ENCODE measurements at places on chromosomes 6 and 20.

- DNase-seq: no peak
Observed at GRCh38 chr6:34709386-34709785, 12.8 kb upstream of the ILRUN start.

GRCh38 chr6:117345292-117345610 is 79.9 kb downstream of the VGLL2 start:
- DNase-seq: no peak

DNA sequence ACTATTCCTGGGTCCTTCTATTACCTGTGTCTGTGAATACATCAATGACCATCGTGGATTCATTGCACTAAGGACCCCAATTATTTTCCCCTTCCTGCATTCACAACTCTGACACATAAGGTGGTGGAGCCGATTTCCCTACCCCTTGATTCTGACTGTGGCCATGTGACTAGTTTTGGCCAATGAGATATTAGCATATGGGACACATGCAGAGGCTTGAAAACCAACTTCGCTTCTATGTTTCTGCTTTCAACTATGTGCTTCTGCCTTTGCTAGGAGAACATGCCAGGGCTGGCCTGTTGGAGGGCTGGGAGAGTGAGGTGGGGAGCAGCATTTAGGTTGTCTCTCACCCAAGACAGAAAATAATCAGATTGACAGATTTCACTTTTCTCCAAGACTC is 483.1 kb upstream of the JAG1 start:
- DNase-seq: no peak

DNA sequence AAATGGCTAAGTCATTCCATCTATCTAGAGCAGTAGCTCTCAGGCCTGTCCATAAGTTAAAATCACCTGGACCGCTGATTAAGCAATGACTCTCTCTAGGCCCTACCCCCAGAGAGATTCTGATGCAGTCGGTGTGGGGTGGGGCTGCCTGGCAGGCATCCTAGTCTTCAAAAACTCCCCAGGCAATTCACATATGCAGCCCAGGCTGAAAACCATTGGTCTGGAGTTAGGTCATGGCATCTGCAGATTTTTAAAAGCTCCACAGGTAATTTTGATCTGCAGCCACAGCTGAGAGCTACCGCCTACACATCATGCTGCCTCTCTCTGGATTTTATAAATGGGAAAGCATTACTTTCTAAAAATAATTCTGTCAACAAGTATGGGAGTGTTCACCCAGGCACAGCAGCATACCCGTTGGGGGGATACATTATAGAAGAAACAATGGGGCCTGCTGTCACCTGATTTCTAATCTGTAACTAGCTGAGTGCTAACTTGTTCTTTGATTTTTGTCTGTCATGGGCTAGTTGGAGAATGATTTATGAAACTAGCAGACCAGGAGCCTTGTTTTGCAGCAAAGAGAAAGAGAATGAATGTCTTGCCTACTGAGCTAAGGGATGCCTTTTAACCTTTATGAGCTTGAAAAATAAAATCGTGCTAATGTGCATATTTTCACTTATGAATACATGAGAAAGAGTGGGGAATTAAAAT is 44.1 kb upstream of the ATXN1 start:
- no peak for DNase-seq

DNA sequence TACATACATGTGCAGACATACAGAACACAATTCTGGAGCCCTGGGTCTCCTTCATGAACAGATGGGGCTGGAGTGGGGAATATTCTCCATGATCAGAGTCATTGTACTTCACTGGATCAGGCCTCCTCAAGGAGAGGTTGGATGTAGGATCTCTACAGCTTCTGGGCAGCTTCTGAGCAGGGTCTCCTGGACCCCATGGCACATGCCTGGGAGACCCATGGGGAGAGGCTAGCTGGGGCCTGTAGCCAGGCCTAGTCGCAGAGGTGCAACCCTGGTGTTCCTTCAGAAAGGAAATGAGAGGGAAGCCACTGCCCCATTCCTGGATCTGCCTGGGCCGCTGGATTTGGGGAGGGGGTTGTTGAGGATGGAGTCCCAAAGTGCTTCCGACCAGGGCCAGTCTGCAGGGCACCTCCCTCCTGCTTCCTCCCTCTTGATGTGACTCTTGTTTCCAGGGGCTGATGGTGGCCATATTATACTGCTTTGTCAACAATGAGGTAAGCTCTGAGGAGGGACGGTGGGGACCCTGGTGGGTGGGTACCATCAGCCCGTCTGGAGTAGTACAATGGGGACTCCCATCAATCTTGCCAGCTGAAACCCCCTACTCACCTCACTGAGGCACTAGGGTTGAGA is 31.8 kb downstream of the GLP1R start:
- DNase-seq: no peak

DNA sequence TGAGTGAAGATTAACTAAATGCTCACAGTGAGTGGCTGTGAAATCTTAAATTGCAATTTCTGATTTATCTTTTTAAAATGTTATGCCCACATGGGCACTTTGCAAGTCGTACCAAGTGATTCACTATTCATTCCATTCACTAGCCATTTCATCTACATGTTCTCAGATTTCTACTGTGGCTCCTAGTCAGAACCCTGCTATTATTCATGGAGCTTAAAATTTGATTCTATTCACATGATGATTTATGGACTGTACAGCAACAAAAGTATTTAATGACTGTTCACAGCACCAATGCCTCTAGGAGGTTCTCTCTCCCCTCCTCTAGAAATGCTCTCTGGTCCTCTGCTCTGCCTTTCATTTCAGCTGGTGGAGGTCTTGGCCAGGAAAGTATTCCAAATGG is 133.5 kb upstream of the MAP3K7 start:
- no peak for DNase-seq

DNA sequence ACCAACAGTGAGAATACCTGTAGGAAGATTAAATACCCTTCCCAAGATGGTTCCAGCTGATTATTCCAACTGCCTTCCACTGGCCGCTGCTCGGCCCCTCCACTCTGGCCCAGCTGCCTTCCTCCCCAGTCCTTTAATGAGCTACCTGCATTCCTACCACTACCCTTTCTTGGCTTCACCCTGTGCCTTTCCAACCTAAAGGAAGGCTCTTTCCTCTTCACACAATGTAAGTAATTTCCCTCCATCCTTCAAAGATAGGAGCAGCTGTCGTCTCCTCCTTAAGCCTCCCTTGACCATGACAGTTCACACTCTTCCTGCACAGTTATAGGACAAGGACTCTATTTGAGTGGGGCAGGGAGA is 16.2 kb upstream of the SNX9 start:
- DNase-seq: no peak

DNA sequence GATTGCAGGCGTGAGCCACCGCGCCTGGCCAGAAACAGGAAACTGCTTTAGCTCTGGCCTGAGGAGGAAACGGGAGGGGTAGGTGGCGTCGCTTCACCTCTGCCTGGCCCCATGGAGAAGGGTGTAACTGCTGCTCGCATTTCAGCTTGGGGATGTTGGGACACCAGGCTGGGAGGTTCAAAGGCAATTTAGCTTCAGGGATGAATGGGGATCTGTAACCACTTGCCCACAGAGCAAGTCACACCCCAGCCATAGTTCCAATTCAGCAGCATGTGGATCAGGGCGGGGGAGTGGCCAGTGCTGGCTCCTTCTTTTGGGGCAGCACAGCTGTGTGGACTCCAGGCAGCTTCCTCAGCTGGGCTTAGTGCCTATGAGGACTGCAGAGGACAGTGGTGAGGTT is 34.8 kb upstream of the NUP153 start:
- no peak for DNase-seq

GRCh38 chr20:41230136-41230535 is 87.4 kb downstream of the ZHX3 start:
- no peak for DNase-seq

DNA sequence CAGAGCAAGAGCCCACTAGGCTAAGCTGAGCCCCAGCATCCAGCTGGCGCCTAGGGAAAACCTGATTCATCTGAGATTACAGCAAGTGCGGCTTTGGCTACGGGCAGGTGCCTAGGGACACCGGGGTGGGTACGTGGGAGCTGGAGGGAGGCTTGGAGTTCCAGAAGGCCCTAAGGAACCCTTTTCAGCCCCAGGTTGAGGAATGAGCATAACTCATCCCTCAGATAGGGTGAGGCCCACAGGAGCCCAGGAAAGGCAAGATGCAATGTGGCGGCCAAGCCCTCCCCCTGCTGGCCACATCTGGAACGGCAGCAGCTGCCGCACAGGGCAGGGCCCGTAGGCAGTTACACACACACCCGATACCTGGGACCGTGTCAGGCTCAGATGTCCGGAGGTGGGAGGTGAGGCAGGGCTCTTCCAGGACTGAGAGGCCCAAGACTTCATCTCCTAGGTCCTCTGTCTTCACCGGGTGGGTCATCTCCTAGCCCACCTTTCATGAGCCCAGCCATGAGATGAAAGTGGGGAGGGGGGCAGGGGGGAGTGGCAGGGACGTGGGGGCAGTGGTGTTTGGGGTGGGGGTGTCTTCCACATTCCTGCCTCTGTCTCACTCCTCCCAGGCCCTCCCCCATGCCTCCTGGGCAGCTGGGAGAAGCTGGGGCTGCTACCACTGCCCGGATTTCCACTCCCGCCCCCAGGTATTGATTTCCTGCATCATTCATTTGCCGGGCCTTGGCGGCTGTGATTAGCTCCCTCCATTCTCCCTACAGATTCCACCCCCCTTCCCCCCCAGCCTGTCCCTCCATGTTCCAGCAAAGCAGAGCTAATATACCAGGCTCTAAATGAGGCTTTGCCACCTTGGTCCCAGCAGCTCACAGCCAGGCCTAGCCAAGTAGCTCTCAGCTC is 5.5 kb downstream of the MDGA1 start:
- DNase-seq: peak; percentile 81

- no peak for DNase-seq
Observed at GRCh38 chr6:65289491-65289890, 417.5 kb downstream of the EYS start.

DNA sequence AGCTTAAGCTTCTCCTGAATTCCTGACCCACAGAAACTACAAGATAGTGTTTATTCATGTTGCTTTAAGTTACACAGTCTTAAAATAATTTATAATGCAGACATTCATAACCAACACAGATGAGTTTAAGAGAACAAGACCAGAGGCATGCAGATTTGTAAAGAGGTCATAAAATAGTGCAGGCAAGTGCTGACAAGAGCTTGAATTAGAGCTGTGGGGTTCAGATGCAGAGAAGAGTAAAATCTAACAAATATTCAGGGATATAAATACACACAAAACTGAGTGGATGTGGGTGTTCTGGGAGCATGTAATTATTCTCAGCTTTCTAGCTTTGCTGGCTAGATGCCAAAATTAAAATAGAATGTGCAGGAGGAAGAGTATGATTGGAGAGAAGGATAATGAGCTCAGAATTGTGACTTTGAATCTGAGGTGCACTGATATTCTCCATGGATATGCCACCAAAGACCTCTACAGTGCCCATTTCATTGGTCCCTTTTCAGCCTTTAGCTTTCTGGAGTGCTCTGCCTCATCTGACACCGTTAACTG is 291.9 kb upstream of the SGK1 start:
- no peak for DNase-seq

- no peak for DNase-seq
Observed at GRCh38 chr6:20198775-20199174, 13.5 kb downstream of the MBOAT1 start.

GRCh38 chr6:317448-318144 is 25.3 kb downstream of the DUSP22 start:
- DNase-seq: peak; percentile 81

DNA sequence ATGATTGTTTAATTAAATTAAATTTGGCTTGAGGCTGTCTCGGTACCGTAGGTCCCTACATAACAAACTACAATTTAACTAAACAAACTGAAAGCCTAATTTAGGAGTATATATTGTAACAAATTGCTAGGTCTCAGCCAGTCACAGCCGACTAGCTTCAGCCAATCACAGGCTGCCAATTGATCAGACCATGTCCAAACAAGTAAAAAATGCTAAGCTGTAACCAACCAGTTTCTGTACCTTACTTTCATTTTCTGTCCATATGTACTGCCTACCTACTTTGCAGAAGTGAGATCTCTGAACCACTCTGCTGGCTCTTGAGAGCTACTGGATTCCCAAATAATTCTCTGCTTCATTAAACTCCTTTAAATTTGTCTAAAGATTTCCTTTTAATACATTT is 648.0 kb upstream of the GJE1 start:
- peak; percentile 32 for DNase-seq

DNA sequence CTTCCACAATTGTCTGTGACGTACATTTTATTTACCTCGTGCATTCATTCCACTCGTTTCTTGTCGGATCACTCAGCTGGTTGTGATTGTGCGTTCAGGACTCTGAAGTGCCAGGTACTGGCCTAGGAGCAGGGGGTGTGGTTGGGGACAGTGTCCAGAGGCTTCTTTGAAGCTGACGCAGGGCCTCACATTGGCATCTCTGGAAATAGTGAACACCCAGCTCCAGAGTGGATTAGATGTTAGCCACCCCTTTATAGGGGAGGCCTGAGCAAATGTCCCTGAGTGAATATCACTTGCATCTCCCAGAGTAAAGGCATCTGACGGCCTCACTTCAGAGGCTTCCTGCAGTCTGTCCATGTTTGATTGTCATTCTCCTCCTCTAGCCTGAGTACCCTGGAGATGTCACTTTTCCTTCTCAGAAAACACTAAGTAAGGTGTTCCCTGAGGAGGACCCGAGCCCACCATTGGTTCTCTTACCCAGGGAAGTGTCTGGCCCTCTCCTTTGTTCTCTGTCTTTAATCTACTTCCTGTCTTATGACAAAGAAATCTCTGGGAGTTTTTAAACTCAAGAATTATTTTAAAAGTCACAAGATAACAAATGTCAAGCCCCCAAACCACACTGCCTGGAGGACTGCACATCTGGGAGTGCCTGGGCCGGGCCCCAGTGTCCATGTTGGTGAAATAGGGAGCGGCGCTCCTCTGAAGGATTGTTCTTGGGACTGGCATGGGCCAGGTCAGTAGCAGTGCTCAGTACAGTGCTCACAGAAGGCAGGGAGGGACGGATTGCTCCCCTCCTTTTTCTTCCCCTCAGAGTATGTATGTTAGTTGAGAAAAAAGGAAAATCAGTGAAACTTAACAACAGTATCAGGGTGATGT is 10.8 kb downstream of the STX16 start:
- DNase-seq: no peak

GRCh38 chr6:127463056-127463455 is 3.9 kb upstream of the KIAA0408 start:
- DNase-seq: no peak

- DNase-seq: no peak
Observed at GRCh38 chr6:129599467-129599866, 110.5 kb downstream of the ARHGAP18 start.

GRCh38 chr6:1790684-1791083 is 181.0 kb downstream of the FOXC1 start:
- no peak for DNase-seq

DNA sequence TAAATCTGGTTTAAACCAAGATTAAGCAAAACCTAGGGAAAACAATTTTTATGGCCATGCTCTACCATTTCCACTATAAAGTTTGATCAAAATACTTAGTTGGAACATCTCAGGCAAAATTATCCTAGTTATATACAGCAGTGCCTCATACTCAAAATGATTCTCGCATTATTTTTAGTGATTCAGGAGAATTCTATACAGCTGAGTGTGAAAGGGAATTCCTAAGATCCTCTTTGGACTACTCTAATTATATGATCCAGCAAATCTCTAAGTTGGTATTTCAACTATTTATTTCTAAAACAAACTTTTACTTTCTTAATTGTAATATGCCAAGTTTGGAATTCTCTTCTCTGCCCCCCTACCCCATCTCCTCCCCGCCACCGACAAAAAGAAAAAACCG is 8.6 kb downstream of the DTNBP1 start:
- no peak for DNase-seq

Data from GM06990 (cell line).